HAP-1 (cell line): ENCODE measurements at places on chromosomes 12 and 14.
A peak's percentile ranks its signal among the peaks of the same experiment; 100 is the strongest.

- DNase-seq, result no peak
These were observed 96.4 kb downstream of the RIN3 start for GRCh38 chr14:92609955-92610354.

DNA sequence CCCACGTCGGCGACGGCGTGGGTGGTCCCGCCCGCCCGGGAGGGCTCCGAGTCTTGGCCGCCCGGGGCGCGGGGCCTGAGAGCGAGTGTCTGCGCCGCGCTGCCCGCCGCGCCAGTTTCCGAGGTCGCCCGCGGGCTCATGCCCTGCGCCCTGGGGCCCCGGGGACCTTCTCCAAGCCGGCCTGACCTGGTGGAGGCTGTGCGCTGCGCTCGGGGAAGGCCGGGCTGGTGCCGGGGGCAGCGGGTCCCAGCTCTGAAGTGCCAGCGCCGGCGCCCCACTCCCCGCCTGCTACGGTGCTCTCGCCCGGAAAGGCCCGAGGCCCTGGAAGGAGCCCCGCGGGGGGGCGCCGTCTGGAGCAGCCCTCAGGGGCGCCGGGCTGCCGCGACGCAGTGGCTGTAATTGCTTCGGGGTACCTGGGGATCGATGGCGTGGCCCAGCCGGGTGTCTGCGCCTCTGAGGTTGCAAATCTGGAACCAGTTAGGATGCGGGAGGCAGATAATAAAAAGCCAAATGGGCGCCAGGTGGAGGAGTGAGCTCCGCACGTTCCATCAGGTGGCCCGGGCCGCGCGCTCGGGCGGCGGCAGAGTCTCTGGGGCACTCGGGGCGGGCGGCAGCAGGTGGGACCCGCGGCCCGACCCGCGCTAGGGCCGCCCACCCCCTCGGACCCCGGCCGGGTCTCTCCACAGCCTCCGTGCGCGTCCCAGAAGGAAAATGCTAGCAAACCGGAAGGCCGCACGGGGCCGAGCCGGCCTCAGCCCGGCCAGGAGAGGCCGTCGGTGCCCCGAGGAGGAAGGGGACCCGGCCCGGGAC is 102.3 kb upstream of the DIO3 start:
- no peak for DNase-seq

- no peak for DNase-seq
These were observed 476.1 kb upstream of the SYT1 start for GRCh38 chr12:78388461-78388860.

DNA sequence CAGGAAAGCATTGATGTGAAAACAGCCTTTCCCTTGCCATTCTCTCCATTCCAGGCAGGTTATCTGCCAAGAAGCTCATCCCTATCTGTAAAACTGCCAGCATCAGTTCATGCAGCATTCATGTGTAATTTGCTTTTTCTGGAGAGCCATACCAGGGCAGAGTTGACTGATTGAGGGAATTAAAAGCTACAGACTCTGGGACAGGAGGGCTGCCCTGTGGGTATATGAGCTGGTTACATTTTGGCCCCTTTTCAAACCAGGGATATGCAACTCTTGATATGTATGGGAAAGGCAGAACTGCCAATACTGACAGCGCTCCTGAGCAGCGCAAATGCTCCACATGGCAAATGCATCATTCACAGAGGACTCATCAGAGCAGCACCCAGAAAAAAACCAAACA is 53.7 kb downstream of the SYT1 start:
- DNase-seq, result no peak

GRCh38 chr12:84624601-84625000 is 288.0 kb downstream of the SLC6A15 start:
- DNase-seq, result no peak

GRCh38 chr12:42794806-42795205 is 205.3 kb upstream of the PRICKLE1 start:
- no peak for DNase-seq

GRCh38 chr14:21241218-21241819 is 27.9 kb downstream of the HNRNPC start:
- DNase-seq, result no peak

GRCh38 chr14:86404425-86404824 is 874.5 kb downstream of the FLRT2 start:
- DNase-seq, result no peak

DNA sequence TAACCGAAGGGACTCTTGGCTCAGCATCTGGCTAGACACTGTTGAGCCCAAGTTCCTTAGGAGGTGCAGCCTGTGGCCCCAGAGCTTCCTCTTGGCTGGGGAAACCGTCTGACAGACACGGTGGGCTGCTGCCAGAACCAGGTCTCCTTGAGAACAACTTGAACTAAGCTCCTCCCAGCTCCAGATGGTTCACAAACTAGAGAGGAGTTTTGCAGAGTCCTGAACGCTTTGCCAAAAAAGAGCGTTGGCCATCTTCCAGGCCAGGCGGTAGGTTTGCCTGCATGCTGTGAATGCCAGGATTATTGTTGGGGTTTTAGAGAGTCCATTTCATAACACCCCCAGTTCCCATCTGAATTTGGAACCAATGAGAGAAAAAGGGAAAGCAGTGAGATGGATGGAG is 399.8 kb downstream of the RGS6 start:
- DNase-seq, result no peak

- DNase-seq, result peak; percentile 60
These were observed at the start of gene VDR for GRCh38 chr12:47904713-47905709. VDR (minus strand) TSS chr12:47904994; CDS start chr12:47879113, 25,881 bp downstream.

- DNase-seq, result no peak
These were observed 123.5 kb downstream of the CALM1 start for GRCh38 chr14:90520326-90520725.

DNA sequence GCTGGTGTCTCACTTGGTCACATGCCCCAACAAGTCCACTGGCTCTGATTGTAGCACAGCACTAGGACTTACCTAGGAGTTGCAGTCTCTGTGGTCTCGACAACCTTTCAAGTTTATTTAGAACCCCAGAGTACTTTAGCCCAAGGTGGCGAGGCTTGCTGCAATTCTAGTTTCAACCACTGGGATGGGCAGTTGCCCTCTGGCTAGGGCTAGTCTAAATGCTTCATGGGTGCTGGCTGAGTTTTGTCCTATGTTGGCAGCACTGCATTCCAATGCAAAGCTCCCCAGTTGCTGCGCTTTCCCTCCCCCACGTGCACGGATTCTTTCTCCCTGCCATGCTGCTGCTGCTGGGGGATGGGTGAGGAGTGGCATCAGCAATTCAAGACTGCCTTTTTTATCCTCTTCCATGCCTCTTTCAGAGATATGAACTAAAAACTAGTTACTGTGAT is 207.9 kb downstream of the SYNE2 start:
- DNase-seq, result peak; percentile 38

DNA sequence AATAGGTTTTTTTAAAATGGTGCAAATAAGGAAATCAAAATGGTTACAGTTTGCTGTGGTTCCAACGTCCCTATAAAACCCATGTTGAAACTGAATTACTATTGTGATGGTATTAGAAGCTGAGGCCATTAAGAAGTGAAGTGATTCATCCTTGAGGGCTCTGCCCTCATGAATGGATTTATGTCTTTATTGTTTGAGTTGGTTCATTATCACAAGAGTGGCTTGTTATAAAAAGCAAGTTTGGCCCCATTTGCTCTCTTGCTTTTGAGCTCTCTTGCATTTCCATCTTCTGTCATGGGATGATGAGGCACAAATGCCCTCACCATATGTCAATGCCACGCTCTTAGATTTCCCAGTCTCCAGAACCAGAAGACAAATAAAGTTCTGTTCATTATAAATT is 62.3 kb downstream of the PRKD1 start:
- peak; percentile 98 for DNase-seq

- DNase-seq, result no peak
These were observed 13.7 kb downstream of the AK7 start for GRCh38 chr14:96405677-96406076.
